ENCODE measurements at places on chromosomes 5 and 9. TPM values are rescaled to one million over a fixed set of nuclear protein-coding genes. Genes with fewer than 3 reads are reported as not detected.

DNA sequence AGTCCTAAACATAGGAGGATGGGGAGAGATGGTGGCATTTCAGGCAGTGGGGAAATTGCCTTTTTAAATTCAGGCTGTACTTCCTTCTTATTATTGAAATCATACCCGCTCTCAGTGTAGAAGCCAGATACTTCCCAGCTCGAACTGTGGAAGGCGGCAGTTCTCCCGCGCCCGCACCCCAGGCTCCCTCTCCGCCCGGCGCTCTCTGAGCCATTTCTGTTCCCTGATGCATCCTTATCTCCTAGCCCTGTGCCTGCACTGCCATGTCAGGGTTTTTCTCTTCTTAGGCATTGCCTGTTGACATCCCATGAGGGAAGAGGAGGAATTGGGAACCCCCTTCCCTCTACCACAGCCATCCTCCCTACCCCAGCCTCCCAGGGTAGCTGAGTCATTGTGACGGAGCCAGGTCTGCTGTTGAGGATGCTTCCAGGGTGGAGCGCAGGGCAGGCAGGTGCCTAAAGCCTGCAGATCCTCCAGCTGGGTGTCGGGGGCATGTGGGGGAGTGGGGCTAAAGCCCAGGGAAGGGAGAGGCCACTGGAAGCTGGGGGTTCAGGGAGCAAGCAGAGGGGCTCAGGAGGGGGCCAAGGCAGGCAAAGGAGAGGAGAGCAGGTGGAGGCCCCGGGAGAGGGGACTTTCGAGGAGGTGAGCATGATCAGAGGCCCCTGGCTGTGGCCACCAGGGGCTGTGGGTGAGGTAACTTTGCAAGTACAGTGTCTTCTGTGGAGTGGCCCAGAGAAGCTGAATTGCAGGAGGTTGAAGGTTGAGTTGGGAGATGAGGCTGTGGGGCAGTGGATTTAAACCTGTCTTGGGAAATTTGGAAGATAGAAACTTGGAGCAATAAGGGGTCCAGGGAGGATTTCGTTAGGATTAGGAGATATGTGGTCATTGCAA lies 16.2 kb downstream of the LAMC3 start:
- no peak for DNase-seq

GRCh38 chr9:104367507-104367906 lies 136.6 kb upstream of the OR13F1 start:
- DNase-seq = no peak

GRCh38 chr9:86783884-86784283 lies 163.4 kb downstream of the GAS1 start:
- no peak for DNase-seq

GRCh38 chr5:97065475-97065874 lies 76.9 kb downstream of the LIX1 start:
- DNase-seq = no peak

GRCh38 chr9:29750062-29750461 lies 2176.8 kb upstream of the C9orf72 start:
- DNase-seq = no peak

GRCh38 chr5:116553366-116553765 lies 21.3 kb downstream of the SEMA6A start:
- DNase-seq = no peak

GRCh38 chr5:135106610-135107471 lies 72.8 kb upstream of the PITX1 start:
- no peak for DNase-seq

DNA sequence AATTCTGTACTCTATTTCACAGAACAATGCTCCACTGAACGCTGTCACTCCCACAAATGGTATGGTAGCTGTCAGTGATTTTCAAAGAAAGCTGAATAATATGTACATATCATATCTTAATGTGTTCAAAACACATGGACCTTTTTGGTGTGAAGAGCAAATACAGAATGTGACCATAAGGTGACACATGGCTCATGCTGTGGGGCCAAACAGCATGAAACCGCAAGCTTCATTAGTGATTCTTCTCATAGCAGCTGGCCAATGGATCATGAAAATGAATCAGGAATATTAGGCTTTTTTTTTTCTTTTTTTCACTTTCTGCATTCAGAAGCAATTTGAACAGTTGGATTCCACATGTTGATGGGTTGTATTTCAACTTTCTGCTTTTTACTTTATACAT lies 54.9 kb upstream of the CDH9 start:
- no peak for DNase-seq

DNA sequence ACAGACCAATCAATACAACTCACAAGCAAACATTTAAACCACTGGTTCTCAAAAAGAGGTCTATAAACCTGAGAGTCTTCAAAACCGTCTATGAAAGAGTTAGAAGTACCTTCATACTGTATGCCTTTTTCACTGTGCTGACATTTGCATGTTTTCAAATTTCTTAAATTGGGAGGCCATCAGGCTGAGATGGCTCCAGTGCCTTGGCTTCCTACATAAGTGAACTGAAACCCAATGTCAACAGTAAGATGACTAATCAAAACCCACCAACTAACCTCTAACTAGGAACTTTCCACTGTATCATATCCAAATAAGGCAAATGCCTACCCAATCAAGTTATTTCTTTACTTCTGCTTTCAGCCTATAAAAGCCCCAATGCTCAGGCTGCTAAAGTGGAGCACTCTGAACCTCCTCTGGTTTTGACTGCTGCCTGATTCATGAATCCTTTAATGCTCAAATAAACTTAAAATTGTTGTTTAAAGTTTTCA lies 35.1 kb downstream of the FAM13B start:
- DNase-seq = no peak

- no peak for DNase-seq
Observed at GRCh38 chr9:93112864-93113389, 16.9 kb downstream of the CARD19 start.

- no peak for DNase-seq
Observed at GRCh38 chr5:6718161-6718681, 5.0 kb downstream of the TENT4A start.

- DNase-seq = no peak
Observed at GRCh38 chr5:142659405-142659804, 26.5 kb downstream of the FGF1 start.

GRCh38 chr9:33131790-33132772 lies 35.1 kb downstream of the B4GALT1 start:
- DNase-seq = no peak

- DNase-seq = no peak
Observed at GRCh38 chr9:136617746-136618579, 44.8 kb upstream of the EGFL7 start.

The HK3 gene
- not detected for total RNA-seq

The INSYN2B gene
- not detected for total RNA-seq

The FCN2 gene
- total RNA-seq = not detected

The PTAR1 gene
- total RNA-seq = 57.6 TPM

The PCDHGC5 gene
- total RNA-seq = not detected

The BARHL1 gene
- not detected for total RNA-seq

The RGP1 gene
- 9.6 TPM for total RNA-seq

The ANAPC2 gene
- 166 TPM for total RNA-seq

The ETF1 gene
- total RNA-seq = 241 TPM

The PCDH12 gene
- total RNA-seq = not detected

The PCDHA10 gene
- total RNA-seq = not detected

The NR6A1 gene
- total RNA-seq = not detected

The PCDHGA6 gene
- total RNA-seq = 0.14 TPM
